Left kidney (tissue), 8 donors: ENCODE measurements at places on chromosomes 7 and 10. TPM values are rescaled to one million over a fixed set of nuclear protein-coding genes. Genes with fewer than 3 reads are reported as not detected.

CCDC3 gene
- 14.2 TPM for polyA plus RNA-seq

TFEC gene
- 37.8 TPM for polyA plus RNA-seq

SPOCK2 gene
- polyA plus RNA-seq = 129 TPM

RET gene
- 16.7 TPM for polyA plus RNA-seq

FAM25C gene
- not detected for polyA plus RNA-seq

EBLN1 gene
- not detected for polyA plus RNA-seq

ST8SIA6 gene
- 1.7 TPM for polyA plus RNA-seq

TRIM4 gene
- polyA plus RNA-seq = 37.0 TPM

GRCh38 chr10:52906046-52906445 lies 133.5 kb upstream of the MBL2 start:
- DNase-seq = no peak

- DNase-seq = no peak
Measured at GRCh38 chr10:98262571-98262970, 5.4 kb downstream of the LOXL4 start.

DNA sequence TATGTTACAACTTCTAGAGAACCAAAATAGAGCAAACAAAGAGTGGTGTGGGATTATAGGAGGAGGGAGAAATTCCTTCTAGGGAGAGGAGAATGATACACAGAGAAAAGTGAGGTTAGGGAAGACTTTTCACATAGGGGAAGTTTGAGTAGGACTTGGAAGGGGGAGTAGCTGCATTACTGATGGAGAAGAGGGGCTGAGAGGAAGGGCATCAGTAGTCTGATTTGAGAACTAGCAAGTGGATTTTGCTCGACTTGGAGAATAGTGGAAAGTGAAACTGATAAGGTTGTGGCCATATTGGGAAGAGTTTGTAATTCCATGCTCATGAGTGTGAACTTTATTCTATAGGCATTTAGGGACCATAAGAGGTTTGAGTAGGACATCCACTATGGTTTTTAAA lies 6.1 kb downstream of the NRF1 start:
- DNase-seq = no peak

- DNase-seq = no peak
Measured at GRCh38 chr10:72663971-72664370, 28.0 kb upstream of the MCU start.

DNA sequence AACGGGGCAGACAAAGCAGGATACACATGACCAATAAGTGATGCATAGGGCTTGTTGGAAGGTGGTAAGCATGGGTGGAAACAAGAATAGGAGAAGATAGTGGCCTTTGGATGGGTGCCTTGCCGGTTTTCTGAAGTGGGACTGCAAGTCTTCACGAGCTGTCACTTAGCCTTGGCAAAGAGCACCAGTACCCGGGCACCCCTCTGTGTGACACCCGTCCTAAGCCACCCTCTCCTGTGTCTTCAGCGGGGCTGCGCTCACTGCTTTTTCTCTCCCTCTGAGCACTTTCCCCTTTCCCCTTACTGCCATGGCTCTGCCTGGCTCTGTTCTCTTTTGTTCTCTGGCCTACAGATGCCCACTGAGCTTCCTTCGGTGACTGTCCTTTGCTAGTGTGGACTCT lies 399.7 kb upstream of the MKI67 start:
- DNase-seq = no peak

DNA sequence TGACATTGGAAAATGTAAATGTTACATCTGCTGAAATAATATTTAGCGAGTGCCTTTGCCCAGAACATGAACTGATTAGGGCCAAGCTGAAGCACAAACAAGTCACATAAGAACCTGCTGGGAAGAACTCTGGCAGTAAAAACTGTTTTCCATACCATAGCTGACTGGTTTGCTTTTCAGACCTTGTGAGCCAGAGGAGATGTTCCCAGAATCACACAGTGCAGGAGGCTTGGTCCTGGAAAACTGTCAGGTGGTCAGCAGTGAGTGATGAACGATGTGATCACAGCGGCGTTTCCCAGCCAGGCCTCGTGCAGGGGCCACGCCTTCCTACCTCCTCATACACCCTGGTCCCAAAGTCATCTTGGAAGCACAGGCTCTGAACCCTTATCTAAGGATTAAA lies 164.2 kb upstream of the EEPD1 start:
- DNase-seq = no peak

DNA sequence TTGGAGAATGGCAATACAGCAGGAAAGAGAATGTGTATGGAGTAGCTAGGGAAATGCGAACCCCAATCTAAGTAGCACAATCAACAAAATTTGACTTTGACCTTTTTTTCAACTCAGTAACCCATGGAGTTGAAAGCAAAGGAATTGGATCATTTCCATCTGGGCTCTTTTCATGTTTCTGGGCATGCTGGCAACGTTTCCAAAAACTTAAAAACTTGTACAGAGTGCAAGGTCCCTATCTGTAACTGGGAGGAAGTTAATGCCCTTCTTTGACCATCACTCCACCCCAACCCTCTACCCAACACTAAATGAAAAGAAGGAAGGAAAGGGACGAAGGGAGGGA lies 1.3 kb upstream of the HIBADH start:
- no peak for DNase-seq

GRCh38 chr7:101232141-101232850 lies 5.3 kb downstream of the CLDN15 start:
- no peak for DNase-seq

DNA sequence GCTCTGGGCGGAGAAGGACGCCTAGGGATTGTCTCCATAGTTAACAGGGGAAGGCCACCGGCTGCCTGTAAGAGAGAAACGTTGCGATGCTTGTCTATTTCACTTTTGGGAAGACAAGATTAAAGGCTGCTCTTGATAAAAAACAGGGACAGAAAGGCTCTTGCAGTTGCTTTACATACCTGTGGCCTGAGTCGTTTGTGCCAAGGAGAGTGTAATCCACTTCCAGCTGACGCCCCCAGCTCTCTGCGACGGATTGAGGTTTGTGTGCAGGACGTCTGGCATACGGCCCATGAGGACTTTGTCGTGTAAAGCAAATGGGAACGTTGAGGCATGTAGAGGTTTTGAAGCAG lies 1.1 kb downstream of the MAP3K8 start:
- no peak for DNase-seq

- no peak for DNase-seq
Measured at GRCh38 chr7:148623586-148624282, 33.2 kb downstream of the C7orf33 start.

GRCh38 chr7:80679921-80680907 lies 41.8 kb downstream of the CD36 start:
- DNase-seq = no peak

- DNase-seq = no peak
Measured at GRCh38 chr10:80694930-80695329, 157.2 kb downstream of the SH2D4B start.

GRCh38 chr10:63286340-63286739 lies 153.2 kb downstream of the NRBF2 start:
- no peak for DNase-seq

DNA sequence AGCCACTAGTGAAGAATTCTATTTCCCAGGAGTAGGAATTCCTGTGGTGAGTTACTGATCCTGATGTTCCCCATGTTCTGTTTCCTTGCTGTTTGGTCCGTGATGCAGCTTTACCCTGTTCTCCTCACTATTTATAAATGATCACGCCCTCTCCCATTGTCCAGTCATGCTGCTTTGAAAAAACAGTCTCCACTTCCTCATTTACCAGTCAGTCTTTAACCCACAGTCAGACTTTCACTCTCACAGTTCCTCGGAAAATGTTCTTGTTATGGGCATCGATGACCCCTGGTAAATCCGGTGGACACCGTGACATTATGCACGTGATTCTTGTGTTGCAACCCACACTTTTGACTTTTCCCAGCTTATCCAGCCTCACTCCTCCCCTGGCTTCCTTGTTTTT lies 14.4 kb downstream of the SCIN start:
- DNase-seq = no peak

DNA sequence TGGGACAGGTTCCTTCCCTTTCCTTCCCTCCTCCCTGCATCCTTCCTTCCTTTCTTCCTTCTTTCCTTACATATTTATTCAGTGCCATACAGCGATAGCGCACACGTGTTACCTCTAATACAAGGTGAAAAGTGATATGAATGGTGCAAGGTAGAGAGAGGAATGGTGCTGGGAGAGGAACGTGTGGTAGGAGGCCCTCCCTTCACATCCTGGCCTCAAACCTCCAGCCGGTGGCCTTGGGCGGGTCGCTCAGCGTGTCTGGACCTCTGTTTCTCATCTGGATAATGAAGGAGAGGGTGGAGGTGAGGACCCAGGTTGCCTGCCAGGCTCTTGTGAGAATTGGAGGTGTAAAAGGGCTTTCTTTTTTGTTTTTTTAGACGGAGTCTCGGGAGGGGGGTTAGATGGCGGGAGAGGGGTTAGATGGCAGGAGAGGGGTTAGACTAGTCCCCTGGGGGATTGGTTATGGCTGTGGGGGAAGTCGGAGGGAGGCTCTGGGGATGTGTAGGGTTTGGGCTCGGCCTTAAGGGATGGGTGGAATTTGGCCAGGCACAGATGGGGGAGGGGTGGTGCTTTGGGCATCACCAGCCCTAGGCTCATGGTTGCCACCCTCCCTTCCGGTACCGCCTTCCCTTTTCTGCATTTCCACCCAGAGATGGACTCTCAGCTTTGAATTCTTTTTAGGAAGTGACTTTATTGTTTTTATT lies 14.9 kb downstream of the CHST3 start:
- DNase-seq = no peak
